Putamen (tissue), 1 donor: ENCODE measurements at places on chromosomes 7 and 10.

DNA sequence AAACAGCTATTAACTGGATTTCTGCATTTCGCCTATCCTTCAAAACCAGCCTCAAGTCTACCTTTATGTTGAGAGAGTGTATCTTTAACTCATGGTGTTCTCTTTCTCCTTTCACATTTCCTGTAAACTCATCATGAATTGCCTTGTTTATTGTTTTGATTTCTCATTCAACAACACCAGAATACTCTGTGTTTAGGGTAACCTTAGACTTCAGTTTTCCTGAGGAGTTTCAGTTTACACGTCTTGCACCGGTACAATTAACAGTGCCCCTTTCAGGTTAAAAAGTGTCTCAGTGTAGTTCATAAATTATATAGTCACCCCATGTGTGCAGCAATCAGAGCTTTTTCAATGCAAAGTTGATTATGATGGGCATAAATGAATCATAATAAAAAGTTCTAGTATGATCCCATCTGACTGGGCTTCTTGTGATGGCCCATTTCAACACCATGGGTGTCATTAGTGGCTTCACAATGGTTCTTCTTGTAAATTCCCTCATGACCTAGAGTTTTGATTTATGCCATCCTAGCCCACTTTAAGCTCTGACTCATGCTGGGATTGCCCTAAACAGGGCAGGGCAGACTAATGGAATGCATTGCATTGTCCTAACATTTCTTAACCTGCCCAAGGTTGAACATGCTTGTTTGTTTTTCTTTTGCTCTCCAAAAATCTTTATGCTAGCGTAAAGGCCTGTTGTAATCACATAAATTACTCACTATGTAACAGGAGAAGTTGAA is 22.0 kb downstream of the ITGB8 start:
- DNase-seq, result no peak

GRCh38 chr10:105253515-105254212 is 612.6 kb downstream of the SORCS3 start:
- no peak for DNase-seq

DNA sequence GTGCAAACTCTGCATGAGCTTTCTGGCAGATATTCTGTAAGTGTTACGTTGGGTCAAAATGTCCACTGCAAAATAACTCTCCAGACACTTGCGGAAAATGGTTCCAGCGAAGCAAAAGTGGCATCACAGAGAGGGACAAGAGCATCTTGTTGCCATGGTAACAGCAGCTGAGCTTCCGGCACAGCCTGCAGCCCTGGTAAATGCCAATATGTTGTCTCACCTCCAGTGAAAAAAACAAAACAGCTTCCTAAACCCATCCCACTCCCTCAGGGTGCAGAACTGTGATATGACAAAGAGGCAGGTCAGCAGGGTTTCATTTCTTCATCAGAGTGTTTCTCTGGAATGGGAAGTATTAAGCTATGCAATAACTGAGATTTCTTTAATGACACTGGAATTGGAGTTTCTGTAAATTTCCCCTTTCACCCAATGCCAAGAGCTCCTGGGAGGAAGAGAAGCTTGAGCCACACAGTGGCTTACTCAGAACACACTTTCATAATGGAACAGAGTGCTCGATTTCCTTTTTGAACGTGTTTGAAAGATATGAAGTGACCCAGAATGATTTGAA is 65.6 kb downstream of the FOXI2 start:
- no peak for DNase-seq

DNA sequence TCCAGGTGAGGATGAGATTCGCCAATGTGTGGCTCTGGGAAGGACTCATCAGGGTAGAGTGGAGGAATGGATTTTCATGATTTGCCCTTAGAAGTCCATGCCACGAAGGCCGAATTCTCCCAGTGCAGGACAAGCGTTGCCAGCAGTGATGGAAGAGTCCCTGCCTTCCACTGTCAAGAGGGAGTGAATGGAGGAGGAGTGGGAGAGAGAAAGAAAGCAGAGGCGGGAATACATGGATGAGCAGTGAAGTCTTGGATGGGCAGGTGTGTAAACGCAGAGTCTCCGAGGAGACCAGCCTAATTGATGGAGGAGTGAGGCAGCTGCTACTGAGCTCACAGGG is 419.2 kb downstream of the GLRX3 start:
- DNase-seq, result no peak

GRCh38 chr7:40463446-40463845 is 328.6 kb downstream of the SUGCT start:
- DNase-seq, result no peak

GRCh38 chr10:124949543-124949942 is 7.6 kb downstream of the ZRANB1 start:
- no peak for DNase-seq

DNA sequence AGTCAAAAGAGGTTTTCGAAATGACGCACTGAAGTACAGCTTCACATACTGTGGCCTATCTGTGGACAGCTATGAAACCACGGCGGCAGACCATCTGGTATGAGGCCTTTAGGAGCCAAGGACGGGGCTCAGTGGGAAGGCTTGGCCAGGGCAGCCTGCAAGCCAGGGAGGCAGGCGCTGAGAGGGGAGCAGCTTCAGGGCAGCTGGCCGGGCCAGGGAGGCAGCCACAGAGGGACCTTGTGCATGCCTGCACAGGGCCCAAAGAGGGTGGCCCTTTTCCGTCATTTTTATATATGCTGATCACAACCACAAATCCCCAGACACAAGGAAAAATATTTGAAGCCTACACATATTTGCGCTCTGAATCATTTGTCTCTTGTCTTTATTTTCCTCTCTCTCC is 13.5 kb downstream of the CALD1 start:
- DNase-seq, result no peak

GRCh38 chr10:121078672-121079102 is 227.5 kb downstream of the WDR11 start:
- no peak for DNase-seq

DNA sequence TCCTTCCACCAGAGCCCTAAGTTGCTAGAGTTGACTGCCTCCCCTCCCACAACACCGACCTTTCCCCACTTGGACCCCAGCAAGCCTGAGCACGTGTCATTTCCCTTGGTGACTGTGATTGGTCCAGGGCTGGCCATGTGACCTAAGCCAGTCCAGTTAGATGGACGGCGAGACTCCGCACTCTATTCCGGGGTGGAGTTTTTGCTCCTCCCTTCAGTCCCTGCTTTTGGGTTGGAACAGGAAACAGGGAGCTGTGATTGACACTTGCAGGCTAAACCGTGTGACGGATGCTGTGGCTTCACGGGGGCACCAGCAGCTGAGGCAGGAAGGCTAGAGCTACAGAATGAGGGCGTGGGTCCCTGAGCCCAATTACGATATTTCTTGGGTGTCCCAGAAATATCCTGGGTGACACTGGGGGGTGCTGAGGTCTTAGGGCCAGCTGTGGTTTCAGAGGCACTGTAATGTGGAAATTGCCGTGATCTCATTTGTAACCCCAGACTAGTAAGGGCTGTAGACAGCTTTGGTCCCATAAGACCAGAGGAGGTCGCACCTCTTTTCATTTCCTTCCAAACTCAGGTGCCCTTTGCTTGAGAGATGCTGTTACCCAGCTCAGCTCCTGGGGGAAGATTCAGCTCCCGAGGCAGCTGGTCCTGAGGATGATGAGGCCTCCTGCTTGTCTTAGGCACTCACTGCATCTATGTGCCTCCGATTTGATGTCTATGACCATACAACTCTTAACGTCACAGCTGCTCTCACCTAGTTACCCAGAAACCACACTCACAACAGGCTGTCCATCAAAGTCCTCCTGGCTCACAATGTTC is 102.7 kb upstream of the NPTX2 start:
- DNase-seq, result no peak

- DNase-seq, result no peak
These were observed 110.2 kb downstream of the ELAPOR2 start for GRCh38 chr7:86949052-86949778.

DNA sequence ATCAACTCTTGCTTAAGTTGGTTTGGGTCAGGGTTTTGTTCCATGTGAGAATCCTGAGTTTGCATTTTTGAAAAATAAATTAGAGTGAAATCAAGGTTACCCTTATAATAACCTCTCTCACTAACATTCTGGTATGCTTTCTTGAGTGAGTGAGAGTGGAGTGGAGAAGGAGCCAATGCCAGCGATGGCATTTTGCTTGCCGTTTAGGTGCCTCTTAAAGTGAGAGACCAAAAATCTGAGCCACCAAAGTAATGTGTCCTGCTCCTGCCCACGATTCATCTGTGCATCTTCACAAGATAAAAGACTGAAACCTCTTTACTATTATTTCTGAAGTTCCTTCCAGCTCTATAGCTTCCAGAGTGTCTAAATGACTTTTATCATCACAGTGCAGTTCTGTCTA is 23.4 kb upstream of the XPNPEP1 start:
- DNase-seq, result no peak
